ENCODE measurements at places on chromosomes 12 and 14.

- DNase-seq, result no peak
Observed at GRCh38 chr12:94372461-94372860, 87.2 kb downstream of the CEP83 start.

GRCh38 chr12:72535212-72535990, 263.2 kb downstream of the TRHDE start:
- DNase-seq, result no peak

DNA sequence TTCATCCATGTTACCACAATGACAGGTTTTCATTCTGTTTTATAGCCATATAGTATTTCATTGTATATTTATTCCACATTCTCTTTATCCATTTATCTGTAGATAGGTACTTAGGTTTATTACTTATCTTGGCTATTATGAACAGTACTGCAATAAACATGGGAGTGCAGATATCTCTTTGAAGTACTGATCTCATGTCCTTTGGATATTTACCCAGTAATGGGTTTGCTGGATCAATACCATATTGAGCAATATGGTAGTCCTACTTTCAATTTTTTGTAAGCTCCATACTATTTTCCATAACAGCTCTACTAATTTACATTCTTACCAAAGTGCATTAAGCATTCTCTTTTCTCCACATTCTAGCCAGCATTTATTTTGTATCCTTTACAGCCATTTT, 235.8 kb upstream of the ALG10 start:
- DNase-seq, result no peak

GRCh38 chr12:55908726-55909512, 18.8 kb downstream of the PYM1 start:
- DNase-seq, result no peak

- no peak for DNase-seq
Observed at GRCh38 chr14:35341454-35341750, 49.2 kb downstream of the PSMA6 start.

DNA sequence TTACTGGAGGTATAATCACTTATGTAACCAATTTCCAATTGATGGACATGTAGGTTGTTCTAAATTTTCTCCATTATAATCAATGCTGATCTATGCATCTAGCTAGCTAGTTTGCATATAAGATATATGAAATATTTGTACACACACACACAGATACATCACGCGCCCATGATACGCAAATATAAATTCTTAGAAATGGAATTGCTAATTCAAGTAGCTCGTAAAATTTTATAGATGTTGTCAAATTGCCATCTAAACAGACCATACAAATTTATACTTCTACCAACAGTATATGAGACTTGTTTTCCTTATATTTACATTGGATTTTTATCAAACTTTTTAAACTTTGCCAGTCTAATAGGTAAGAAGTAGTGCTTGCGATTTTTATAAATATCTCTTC, 29.1 kb upstream of the TRIM9 start:
- DNase-seq, result no peak

DNA sequence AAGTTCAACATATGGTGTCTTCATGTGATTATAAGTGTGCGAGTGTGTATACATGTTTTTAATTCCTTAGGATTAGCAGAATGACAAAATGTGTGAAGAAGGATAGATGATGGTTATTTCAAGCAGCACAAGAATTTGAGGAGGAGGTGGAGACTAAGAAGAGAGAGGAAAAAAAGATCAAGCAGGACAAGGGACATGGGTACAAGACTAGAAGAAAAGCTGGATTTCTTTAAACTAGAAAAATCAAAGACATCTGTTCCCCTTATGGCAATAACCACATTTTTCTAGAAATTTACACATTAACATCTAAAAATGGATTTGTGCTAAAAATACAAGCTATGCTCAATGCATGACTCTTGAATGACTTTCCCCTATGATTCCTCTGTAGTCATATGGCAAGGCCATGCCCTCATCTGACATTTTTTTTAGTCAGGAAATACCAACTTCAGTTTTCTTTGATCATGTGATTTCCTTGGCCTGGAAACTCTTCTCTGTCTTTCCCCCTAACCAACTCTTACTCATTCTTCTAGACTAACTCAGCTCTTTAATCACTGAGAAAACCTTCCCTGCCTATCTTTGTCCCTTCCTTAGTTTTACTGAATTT, 435.8 kb downstream of the NRXN3 start:
- no peak for DNase-seq

DNA sequence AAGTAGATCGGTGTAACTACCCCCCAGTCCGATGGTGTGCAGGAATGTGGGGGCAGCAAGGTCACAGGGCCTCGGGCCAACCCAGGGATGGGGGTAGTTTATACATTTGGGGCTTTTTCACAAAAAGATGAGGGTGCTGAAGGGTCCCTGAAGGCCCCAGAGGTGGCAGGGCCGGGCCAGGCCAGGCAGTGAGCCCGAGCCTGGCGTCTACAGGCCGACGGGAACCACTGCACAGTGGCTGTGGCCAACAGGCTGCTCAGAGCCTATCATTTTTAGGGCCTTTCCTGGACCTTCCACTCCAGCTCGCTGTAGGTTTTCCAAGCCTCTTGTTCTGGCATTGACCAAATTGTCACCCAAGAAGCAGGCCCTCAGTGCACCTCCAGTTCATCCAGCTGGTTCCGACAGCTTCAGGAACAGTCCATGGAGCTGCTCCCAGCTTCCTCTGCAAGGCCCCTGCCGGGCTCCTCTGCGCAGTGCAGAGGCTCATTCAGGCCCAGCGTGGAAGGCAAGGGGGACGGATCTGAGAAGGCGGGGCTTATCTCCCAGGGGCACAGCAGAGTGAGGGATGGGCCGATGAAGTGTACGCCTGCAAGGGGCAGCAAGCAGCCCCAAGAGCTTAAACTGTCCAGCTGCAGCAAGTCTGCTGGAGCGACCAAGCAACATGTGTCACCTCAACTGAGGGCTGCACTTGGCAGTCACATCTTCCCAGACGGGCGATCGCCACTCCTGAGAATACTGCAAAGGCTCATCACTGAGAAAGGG, 13.9 kb downstream of the CDCA4 start:
- DNase-seq, result no peak

GRCh38 chr14:80770114-80770908, 171.2 kb downstream of the CEP128 start:
- DNase-seq, result no peak

DNA sequence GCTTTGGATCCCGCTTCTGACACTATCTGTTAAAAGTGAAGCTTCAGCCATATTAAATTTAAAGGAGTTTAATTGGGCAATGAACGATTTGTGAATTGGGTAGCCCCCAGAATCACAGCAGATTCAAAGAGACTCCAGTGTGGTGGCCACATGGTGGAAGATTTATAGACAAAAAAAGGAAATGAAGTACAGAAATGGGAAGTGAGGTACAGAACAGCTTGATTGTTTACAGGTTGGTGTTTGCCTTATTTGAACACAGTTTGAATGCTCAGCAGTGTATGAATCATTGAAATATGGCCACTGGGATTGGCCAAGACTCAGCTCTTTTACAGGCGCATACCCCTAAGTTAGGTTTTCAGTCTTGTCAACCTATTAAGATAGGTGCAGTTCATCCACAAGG, 21.9 kb downstream of the CCDC91 start:
- no peak for DNase-seq

DNA sequence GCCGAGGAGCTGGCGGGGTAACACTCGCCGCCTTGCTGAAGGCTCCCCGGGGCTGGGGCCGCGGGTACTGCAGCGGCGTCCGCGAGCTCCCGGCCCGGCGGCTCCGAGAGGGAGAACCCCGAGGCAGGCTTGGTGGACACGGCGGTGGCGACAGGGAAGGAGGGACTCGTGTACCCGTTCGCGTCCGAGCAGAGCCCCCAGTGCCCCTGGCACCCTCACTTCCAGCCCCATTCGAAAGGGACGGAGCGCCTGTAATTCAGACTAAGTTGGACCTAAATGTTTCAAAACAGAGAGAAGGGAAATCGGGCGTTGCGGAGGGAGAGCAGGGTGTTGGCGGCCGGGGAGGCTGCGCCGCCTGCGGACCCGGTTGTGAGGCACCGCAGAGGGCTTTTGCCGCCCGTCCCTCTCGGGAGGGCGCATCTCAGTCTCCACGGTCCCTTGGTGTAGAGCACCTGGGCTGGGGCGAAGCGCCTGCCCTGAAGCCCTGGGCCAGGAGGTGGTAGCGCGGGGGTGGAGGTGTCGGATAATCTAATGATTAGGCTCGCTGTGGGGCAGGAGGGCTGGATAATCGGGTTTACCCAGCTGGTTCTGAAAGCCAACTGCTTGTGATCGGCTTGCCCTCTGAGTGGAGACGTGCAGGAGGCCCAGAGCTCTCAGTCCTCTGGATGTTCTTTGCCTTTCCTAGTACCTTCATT, 771 bp downstream of the DAAM1 start:
- DNase-seq, result peak; percentile 18

All from effector CD4-positive, alpha-beta T cell (primary cell).